ENCODE measurements at places on chromosomes 11 and 22.

DNA sequence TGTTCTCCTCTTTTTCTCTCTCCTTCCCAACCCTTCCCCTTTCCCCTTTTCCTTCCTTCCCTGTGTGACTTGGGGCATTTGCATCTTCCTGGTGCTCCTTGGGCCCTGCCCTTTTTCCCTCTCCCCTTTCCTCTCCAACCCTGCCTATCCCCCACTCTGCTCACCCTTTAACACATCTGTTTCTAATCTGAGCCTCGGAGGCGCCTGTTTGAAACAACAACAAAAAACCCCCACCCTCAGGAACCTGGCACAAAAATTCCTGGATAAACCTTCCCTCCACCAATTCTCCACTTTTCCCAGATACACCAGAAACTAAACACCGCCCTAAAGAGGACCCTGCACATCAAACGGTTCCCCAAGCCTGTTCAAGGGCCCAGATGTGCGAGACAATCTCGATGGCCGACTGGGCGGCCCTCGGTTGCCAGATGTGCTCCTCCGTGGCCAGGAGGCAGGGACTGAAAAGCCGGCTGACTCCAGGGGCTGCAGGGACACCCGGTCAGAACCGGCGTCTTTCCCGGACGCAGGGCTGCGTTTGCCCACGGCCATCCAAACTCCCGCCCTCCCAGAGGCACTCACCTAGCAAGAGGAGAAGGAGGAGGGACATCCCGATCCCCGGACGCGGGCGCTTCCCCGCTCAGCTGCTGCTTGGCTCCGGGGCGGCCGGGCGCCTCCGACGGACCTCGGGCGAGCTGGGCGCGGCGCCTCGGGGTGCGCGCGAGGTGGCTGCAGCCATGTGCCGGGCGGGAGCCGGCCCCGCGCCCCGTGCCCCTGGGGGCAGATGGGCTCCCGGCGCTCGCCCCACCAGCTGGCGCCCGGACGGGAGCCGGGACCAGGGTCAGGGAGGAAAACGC, 486 bp downstream of the CLMP start:
- peak; percentile 59 for ATAC-seq

DNA sequence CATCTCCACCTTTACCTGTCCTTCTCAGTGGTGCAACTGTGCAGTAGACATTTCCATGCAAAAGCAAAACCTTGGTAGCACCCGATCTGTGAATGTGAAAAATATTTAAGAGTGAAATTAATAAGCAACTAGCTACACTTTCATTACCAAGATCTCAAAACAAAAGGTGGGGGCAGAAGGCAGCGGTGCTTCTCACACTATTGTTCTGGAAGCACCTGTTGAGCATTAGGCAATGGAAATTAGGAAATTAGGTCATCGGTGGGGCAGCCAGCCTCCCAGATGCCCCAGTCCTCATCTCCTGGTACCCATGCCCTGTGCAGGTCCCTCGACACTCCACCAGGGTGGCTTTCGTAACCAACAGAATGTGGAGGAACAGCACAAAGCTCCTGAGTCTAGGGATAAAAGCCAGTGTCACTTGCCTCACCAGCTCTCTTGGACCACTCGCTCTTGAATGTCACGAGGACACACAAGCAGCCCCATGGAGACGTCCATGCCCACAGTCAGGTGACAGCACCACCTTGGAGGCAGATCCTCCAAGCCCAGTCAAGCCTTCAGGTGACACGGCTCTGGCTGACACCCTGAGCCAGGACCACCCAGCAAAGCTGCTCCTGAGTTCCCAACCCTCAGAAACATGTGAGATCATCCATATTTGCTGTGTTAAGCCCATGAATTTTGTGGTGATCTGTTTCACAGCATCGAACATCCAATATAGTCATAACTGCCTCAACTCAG, 3.3 kb downstream of the LTO1 start:
- ATAC-seq: no peak

- no peak for ATAC-seq
Observed at GRCh38 chr22:46990937-46991550, 228.6 kb downstream of the TBC1D22A start.

GRCh38 chr11:23519194-23519593, 658.9 kb upstream of the CCDC179 start:
- no peak for ATAC-seq

GRCh38 chr11:86990515-86990914, 35.3 kb upstream of the FZD4 start:
- peak; percentile 85 for ATAC-seq

- no peak for ATAC-seq
Observed at GRCh38 chr11:64139049-64139448, 26.9 kb downstream of the MACROD1 start.

- ATAC-seq: peak; percentile 32
Observed at GRCh38 chr11:128509621-128510389, 77.6 kb downstream of the ETS1 start.

DNA sequence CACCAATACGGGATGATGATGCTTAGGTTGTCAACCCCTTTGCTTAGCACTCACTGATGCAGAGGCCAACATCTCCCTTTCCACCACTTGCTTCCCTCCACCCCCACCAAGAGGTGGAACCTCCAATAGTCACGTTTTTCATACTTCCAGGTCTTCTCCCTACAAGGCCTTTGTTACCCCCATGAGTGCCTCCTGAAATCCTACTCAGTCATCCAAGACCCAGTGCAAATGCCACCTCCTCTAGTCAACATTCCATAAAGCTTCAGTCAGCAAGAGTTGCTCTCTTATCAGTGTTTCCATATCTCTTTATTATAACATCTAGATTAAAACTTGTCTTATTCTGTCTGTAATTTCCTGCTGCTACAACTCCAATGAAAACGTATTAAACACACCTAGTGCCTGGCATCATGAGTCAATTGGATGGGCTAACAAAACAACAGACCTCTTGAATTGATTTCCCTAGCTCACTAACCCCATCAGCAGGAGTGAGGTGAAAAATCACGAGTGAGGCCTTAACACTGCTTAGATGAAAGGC, 370.7 kb upstream of the CCDC90B start:
- no peak for ATAC-seq

- no peak for ATAC-seq
Observed at GRCh38 chr11:14093065-14093464, 130.5 kb downstream of the SPON1 start.

GRCh38 chr11:65132988-65133700, 1.2 kb downstream of the SYVN1 start:
- no peak for ATAC-seq

- ATAC-seq: no peak
Observed at GRCh38 chr11:86181379-86181778, 63.2 kb upstream of the EED start.

DNA sequence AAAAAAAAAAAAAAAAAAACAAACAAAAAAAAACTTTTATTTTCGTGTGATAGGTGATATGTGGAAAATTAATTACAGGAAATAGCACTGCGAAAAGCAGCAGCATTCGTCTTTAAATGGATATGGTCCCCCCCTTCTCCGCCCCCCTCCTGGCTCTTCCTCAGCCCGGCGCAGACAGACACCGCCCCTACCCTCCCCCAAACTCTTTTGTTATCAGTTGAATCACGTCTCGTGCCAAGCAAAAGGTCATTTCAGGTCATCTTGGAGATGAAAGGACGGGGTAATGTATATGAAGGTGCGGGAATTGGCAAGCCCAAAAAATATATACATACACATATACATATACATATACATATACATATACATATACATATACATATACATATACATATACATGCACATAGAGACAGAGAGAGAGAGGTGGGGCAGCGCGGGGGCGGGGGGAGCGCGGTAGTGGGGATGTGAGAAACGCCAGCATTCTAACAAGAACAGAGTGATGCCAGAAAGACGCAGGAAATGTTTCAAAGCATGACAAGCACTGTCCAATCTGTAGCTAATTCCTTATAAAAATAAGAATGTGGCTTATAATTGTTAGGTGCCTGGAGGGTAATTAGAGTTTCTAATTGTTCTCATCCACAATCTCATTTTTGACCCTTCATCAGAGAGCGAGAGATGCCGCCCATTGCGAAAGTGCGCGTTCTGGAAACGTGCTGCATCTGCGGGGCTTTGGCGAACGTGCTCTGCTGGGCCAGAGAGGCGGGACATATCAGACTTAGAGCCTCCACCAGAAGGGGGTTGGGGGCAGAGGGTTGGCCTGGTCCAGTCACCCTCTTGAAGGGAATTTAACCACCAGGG, 214.5 kb upstream of the UBASH3B start:
- 0 out of 3 replicates have a peak, but pooled peaks have one; percentile 20 for ATAC-seq

DNA sequence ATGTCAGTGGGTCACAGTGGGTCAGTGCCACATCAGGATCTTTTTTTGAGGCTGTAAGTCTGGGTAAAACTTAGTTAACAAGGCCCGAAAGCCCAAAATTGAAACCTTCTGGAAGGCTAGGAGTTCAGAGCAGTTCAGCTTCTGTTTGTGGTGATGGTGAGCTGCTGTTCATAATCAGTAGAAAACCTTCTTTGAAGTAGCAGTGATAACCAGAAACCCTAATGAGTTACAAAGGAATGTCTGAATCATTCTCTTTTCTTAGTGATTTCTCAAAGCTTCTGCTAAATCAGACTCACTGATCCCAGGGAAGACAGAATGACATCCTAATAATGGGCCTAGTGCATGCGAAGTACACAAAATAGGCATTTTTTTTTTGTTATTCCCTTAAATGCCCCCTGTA, 124.7 kb downstream of the PARVA start:
- peak; percentile 36 for ATAC-seq

DNA sequence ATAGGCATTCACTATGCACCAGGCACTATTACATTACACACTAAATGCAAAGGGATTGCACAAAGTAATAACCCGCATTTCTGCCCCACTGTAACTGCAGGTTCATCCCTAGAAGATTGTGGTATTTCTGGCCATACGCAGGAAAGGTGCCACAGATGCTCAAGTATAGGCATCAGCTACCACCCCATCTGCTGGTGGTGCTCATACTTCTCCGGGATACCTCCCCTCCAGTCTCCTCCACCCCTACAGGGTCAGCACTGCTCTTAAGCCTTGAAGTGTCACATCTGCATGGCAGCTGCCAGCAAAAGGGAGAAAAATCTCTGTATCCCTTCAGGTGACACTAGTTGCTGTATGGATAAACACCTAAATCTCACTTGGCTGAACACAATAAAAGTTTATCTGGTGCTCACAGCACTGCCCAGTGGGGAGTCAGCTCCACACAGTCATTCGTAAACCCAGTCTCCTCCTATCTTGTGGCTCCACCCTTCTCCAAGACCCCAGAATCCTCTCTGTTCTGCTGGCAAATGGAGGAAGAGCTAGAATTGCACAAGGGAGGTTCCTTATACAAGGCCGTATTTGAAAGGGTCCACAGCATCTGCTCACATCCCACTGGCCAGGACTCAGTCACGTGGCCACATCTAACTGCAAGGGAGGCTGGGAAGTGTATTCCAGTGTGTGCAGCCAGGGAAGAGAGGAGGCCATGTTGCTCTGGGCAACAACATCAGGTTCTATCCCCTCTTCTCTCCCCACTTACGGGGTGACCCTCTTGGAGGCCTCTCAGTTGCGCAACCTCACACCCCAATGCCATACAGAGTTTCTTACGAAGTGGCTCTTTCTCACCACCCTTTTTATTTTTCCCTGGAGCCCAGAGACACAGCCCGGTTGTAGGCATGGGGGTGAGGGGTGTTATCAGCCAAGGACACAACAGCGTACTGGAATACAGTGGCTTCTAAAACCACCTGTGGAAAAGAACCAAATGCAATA, 114.7 kb downstream of the BUD13 start:
- ATAC-seq: peak; percentile 61

- ATAC-seq: peak; percentile 67
Observed at GRCh38 chr22:29520851-29521250, 32.7 kb downstream of the THOC5 start.

- ATAC-seq: peak; percentile 52
Observed at GRCh38 chr11:130737041-130737830, 179.0 kb downstream of the SNX19 start.

GRCh38 chr11:123344790-123345357, 85.2 kb upstream of the GRAMD1B start:
- no peak for ATAC-seq

DNA sequence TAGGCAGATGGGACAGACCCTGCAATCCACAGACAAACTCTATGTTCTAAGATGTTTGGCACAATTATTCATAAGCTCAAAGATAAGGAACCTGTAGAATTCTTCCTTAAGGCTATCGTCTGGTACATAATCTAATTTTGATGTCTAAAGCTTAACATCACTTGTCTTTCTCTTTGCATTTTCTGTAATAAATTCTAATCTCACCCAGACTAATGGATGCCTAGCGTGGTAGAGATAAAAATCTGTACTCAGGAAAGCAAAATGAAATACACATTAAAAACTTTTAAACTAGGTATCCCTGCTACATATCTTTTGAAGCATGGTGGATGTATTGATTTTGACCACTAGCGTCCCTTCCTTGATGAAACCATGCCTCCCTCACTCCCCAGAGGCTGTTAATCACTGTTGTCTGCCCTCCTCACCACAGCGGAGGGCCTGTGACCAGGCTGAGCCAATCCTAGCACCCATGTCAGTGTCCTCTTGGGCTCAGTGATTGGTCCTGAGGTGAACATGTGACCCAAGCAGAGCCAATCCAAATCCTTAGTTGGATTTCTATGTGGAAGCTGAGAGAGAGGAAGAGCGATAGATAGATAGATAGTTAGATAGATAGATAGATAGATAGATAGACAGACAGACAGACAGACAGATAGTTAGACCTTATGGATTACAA, 82.2 kb upstream of the GRK3 start:
- peak; percentile 75 for ATAC-seq

GRCh38 chr22:29144786-29145160, 60.9 kb upstream of the EMID1 start:
- ATAC-seq: no peak

DNA sequence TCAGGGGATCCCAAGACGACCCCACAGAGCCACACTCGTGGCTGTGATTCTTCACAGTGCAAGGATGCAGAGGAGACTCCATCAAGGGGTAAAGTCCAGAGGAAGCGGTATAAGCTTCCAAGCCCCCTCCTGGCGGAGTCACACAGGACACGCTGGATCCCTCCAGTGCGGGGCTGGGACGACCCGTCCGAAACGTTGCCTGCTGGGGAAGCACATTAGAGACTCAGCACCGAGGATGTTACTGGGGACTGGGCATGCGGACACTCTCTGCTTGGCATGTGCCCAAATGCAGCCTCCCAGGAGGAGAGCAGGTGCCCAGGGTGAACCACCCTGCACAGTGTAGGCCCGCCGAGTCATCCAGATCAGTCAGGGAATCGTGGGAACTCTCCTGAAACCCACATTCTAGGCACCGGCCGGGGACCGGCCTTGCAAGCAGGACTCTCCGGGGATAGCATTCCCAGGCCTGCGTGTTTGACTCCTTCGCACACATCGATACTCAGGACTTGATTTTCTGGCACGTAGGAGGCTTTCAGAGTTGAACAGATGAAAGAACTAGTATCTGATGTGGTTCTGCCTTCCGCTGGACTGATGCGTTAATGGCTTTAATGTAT, 229.8 kb downstream of the TBC1D22A start:
- ATAC-seq: no peak
